H1 (cell line): ENCODE measurements at places on chromosomes 7 and 10. TPM values are rescaled to one million over a fixed set of nuclear protein-coding genes. Genes with fewer than 3 reads are reported as not detected.
A peak's percentile ranks its signal among the peaks of the same experiment; 100 is the strongest.

KCNIP2 gene
- 4.7 and 6.0 TPM in 2 replicates for total RNA-seq

MRC1 gene
- 0.06 and 0.11 TPM in 2 replicates for total RNA-seq

CHAT gene
- not detected in 2 replicates for total RNA-seq

- H3K27ac ChIP-seq, result no peak overlapping the region
- no peaks in the 10 kb centered on the region for H3K36me3 ChIP-seq
- 0 out of 2 replicates have a peak, but pooled peaks cover 2% of the 10 kb centered on the region for H3K4me1 ChIP-seq
- H3K27me3 ChIP-seq, result no peaks in the 10 kb centered on the region
- DNase-seq, result no peak
Observed at GRCh38 chr10:33421789-33422462, 87.5 kb upstream of the NRP1 start.

RADIL gene
- total RNA-seq, result 5.0 and 5.4 TPM in 2 replicates

DNA sequence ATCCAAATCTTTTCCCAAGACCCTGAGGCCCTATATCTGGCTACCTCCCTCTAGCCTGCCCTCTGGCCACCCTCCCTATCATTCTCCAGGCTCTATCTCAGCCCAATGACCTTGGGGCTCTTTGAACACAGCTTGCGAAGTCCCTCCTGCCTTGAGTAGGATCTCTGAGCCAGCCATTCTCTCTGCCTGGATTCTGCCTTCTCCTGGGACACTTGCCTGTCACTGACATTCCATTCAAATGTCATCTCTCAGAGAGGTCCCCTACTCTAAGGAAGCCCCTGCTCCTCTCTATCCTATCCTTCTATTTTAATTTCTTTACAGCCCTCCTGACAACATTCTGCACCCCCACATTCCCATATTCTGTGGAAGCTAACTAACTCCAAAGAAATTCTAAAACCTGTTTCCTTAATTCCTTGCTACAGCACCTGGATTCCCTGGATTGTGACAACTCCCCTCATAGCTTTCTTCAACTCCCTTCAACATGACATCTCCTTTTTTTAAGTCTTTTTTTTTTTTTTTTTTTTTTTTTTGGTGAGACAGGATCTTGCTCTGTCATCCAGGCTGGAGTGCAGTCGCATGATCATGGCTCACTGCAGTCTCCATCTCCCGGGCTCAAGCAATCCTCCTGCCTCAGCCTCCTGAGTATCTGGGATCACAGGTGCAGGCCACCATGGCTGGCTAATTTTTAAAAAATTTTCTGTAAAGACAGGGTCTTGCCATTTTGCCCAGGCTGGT, 81.0 kb upstream of the ASAH2 start:
- H3K27me3 ChIP-seq, result no peaks in the 10 kb centered on the region
- DNase-seq, result no peak
- no peak overlapping the region for H3K4me3 ChIP-seq
- H3K36me3 ChIP-seq, result no peaks in the 10 kb centered on the region

DNA sequence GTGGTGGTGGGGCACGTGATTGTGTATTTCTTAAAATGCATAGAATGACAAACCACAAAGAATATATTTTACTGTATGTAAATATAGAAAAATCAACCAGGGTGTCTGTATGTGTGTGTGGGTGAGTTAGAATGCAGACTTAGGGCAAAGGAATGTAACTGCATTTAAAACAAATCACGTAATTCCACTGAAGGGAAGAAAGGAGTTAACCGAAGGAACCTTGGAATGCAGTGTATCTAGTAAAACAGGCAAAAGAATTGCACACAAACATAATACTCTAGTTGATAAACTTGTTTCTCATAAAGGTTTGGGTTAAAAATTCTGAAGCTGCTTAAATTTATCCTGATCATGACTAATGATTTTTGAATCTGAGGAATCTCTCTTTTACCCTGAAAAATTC, 134.9 kb downstream of the ADRA2A start:
- no peak for DNase-seq
- no peaks in the 10 kb centered on the region for H3K4me1 ChIP-seq
- no peaks in the 10 kb centered on the region for H3K27me3 ChIP-seq
- H3K4me3 ChIP-seq, result no peak overlapping the region
- no peaks in the 10 kb centered on the region for H3K36me3 ChIP-seq
- no peak overlapping the region for H3K27ac ChIP-seq

MYOF gene
- 2.3 and 3.2 TPM in 2 replicates for total RNA-seq

DNA sequence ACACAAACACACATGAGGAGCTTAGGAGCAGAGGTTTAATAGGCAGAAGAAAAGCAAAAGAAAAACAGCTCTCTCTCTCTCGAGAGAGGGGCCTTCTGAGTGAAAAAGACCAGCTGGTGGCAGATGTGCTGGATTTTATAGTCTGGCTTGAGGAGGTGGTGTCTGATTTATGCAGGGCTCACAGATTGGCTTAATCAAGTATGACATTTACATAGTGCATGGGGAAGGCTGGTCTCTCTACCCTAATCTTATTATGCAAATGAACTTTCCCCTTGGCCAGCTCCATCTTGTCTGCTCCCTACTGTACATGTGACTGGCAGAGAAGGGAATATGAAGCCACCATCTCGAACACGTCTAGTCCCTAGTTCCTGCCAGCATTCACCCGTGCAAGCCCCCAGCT, 219.5 kb upstream of the ZNF804B start:
- no peaks in the 10 kb centered on the region for H3K4me1 ChIP-seq
- no peak overlapping the region for H3K27ac ChIP-seq
- H3K4me3 ChIP-seq, result no peak overlapping the region
- H3K36me3 ChIP-seq, result no peaks in the 10 kb centered on the region
- no peak for DNase-seq

- H3K4me3 ChIP-seq, result no peak overlapping the region
- no peak overlapping the region for H3K27ac ChIP-seq
- H3K36me3 ChIP-seq, result no peaks in the 10 kb centered on the region
- no peaks in the 10 kb centered on the region for H3K27me3 ChIP-seq
Observed at GRCh38 chr10:35379226-35380137, 43.2 kb downstream of the CCNY start.

DNA sequence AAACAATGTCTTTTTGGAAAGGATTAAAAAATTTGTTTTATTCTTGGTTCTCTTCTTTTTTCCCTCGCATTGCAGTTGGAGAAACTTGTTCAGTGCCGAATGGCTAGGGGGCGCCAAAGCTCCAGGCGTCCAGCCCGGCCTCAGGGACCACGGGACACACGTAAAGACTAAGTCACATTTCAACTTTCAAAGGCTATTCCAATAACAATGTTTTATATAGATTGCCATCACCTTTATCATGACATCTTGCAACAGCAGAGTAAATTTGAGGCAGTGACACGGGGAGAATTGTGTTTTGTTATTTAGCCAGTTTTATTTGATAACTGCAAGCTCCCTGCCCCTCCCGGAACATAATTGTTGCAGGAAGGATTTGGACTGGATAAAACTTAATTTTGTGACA, 2.2 kb upstream of the IGFBP3 start:
- peaks cover 26% of the 10 kb centered on the region for H3K4me1 ChIP-seq
- H3K27me3 ChIP-seq, result peaks cover 41% of the 10 kb centered on the region
- H3K27ac ChIP-seq, result no peak overlapping the region
- no peak for DNase-seq
- no peaks in the 10 kb centered on the region for H3K36me3 ChIP-seq

FRAT1 gene
- 4.8 and 5.2 TPM in 2 replicates for total RNA-seq

CFAP58 gene
- total RNA-seq, result 0.71 and 1.1 TPM in 2 replicates

PPP1R17 gene
- 2.5 and 3.8 TPM in 2 replicates for total RNA-seq

ARHGEF35 gene
- total RNA-seq, result 11.8 and 14.2 TPM in 2 replicates

RPEL1 gene
- not detected in 2 replicates for total RNA-seq

DNA sequence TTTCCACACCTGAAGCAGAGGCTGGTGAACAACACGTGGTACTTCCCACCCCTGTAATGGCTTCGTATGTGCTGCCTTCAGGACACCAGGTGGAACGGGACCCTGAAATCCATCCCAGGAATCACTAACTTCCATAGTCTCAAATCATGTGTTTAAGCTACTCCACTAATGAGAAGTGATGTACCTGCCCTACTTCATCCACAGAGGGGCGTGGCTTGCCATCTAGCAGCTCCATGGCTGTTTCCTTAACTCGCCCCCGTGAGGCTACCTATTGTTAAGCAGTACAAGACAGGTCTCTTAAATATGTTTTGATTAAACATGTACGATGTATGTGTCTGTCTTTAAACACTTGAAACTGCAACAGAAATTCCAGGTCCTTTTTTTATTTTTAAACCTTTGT, 31.8 kb downstream of the ARL3 start:
- H3K27me3 ChIP-seq, result no peaks in the 10 kb centered on the region
- no peak overlapping the region for H3K4me3 ChIP-seq
- DNase-seq, result no peak
- H3K36me3 ChIP-seq, result no peaks in the 10 kb centered on the region
- H3K27ac ChIP-seq, result no peak overlapping the region
- peaks cover 17% of the 10 kb centered on the region for H3K4me1 ChIP-seq

DNA sequence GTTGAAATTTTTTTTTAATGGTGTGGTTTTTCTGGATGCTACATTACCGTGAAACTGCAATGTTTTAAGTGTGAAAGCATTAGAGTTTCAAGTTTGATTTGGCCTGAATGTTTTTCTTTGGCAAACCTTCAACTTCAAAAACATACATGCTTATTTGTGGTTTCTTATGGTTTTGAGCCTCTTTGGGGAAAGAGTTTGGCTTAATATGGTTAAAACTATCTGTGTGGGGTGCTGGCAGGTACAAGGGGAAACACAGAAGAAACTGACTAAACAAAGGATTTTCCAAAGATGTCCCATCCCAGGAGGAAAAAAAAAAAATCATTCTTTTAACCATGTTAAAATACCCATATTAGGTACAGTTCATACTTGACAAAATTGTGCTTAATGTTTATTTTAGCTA, 121.1 kb downstream of the HGF start:
- H3K4me1 ChIP-seq, result no peaks in the 10 kb centered on the region
- no peak for DNase-seq
- no peak overlapping the region for H3K27ac ChIP-seq
- H3K4me3 ChIP-seq, result no peak overlapping the region

- no peak overlapping the region for H3K4me3 ChIP-seq
- H3K36me3 ChIP-seq, result no peaks in the 10 kb centered on the region
- DNase-seq, result no peak
- no peaks in the 10 kb centered on the region for H3K4me1 ChIP-seq
- no peaks in the 10 kb centered on the region for H3K27me3 ChIP-seq
Observed at GRCh38 chr7:124686543-124687171, 78.9 kb downstream of the GPR37 start.

DNA sequence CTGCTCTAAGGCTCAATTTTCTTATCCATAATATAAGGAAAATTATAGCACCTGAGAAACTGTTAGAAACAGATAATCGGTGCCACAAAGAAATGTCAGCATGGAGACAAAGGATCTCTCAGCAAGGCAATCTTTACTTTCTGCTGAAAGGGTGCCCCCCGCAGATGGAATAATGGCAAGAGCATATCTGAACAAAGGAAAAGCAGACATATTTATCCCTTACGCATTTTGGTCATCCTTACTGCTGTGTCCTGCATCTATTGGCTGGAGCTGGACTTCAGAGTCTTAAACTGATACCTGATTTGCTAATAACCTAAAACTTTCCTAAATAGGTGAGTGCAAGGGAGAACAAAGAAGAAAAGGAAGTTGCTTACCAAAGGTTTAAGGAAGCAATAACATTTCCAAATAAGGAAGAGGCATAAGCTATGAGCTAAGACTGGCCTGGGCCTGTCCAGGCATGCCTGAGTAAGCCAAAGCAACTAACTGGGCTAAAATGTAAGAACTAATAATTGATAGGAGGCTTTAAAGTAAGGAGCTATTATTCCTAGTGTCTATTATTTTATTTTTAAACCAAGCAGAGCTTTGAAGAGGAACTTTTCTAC, 39.6 kb upstream of the ELMO1 start:
- no peaks in the 10 kb centered on the region for H3K4me1 ChIP-seq
- H3K4me3 ChIP-seq, result no peak overlapping the region
- DNase-seq, result no peak

PPP1R9A gene
- 15.5 and 20.3 TPM in 2 replicates for total RNA-seq

KLF14 gene
- not detected in 2 replicates for total RNA-seq

DNA sequence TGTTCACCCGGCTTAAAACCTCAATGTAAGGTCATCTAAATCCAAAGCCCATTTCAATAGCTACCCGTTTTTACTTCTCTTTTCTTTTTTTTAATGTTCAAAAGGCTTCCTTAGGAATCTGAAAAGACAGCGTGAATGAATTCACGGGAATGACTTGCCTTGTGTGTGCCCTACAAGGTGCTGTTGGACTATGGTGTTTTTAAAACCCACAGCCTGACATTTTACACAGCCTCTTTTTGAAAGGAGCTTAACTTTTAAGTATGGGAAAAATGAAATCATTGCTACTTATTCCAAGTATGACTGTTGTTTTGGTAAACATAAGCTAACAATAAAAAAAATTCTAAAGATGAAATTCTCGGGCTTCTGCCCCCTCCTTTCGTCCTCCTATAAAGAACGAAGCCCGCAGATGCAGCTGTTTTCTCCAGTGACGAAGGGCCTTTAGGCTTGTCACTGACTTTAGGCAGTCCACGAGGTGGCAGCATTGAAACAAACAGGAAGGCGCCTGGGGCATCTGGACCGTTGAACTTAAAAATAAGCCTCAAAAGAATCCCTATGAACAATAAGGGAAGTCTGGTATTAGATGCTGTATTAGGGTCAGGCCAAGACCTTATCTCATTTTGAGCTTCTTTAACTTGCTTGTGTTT, 141.3 kb downstream of the NRP1 start:
- peak; percentile 70 for DNase-seq
- peaks cover 2% of the 10 kb centered on the region for H3K4me1 ChIP-seq
- H3K27ac ChIP-seq, result no peak overlapping the region
- H3K36me3 ChIP-seq, result no peaks in the 10 kb centered on the region

BLVRA gene
- 32.9 and 37.1 TPM in 2 replicates for total RNA-seq

NKX2-3 gene
- total RNA-seq, result not detected in 2 replicates
